SW480 (cell line): ENCODE measurements at places on chromosomes 7 and 10.

GRCh38 chr7:44706788-44707557 lies 41.7 kb upstream of the ZMIZ2 start:
- no peak for DNase-seq

- no peak for DNase-seq
Measured at GRCh38 chr7:156998988-156999957, 11.2 kb downstream of the MNX1 start.

- DNase-seq = no peak
Measured at GRCh38 chr7:92987095-92987494, 130.7 kb downstream of the SAMD9 start.

- no peak for DNase-seq
Measured at GRCh38 chr7:150514748-150515222, at the start of gene GIMAP7. TSS of gene GIMAP7 (plus strand) at chr7:150514872. CDS start at chr7:150519975, 5,103 bp downstream.

DNA sequence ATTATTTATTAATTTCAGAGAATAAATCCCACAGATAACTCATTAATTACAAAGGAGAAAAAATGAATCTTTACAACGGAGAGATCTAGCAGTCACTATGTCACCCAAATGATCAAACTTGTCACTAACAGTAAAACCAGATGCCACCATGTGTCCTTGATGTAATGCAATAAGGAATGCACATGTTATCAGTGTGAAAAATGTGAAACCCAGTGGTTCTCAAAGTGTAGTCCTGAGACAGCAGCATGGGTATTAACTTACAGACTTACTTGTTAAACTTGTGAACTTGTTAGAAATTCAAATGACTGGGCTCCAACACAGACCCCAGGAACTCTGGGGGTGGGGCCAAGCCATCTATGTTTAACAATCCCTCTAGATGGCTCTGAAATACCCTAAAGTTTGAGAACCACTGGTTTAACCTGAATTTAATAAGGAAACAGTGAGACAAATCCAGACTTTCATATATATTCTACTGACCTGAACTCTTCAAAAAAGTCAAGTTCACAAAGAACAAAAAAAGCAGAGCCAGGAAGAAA lies 77.4 kb downstream of the RNLS start:
- DNase-seq = no peak

- no peak for DNase-seq
Measured at GRCh38 chr7:44063894-44064651, 1.3 kb downstream of the PGAM2 start.

DNA sequence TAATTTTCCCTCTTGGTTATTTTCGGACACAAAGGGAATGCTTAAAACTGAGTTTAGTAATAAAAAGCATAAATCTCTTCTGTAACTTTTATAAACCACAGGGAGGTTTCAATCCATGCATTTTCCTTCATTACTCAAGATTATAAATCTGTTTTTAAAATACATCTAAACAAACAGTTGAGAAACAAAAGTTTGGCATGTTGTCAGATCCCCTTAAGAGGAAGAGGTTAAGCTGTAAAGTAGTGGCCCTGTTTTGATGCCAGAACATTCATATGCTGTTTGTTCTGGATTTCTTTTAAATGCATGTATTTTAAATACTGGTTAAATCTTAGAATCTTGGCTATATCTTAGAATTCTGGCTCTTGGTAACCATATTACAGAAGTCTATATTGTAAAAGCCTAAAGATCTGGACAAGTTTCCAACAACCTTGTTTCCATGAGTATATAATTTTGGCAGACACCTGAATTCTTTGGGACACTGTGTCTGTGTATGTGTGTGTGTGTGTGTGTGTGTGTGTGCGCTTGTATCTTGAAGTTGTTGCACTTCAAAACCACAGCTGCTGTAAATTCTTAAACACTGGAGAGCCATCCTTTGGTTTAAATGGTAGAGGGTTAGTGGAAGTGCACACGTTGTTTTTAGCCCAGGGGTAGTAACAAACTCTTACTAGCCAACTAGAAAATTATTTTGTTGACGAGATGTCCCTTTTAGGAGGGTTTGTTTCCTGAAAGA lies 6.8 kb upstream of the SEMA4G start:
- DNase-seq = no peak

DNA sequence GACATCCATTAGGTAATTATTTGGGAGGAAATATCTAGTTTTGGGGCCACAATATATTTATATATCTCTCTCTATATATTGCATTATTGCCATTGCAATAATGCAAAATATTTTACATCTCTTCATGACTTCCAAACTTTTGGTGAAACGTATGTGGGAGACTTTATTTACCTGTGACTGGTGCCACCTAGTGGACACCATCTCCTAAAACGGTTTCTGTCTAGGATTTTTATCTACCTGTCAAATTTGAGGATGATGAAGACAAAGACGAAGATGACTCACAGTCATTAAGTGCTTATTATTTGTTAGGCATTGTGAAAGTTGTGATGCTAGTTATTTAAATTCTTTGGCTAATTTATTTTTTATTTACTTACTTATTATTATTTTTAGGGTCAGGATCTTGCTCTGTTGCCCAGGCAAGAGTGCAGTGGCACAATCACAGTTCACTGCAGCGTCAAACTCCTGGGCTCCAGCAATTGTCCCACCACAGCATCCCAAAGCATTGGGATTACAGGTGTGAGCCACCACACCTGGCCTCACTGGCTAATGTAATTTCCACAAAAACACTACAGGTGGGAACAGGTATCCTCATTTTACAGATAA lies 18.7 kb upstream of the CBLL1 start:
- DNase-seq = peak; percentile 86

- no peak for DNase-seq
Measured at GRCh38 chr7:1158203-1159126, 1.5 kb downstream of the ZFAND2A start.
